ENCODE measurements at places on chromosomes 1 and 21. TPM values are rescaled to one million over a fixed set of nuclear protein-coding genes. Genes with fewer than 3 reads are reported as not detected.
A peak's percentile ranks its signal among the peaks of the same experiment; 100 is the strongest.

Gene ZYG11A
- total RNA-seq, result 0.75 TPM

- peak; percentile 49 for DNase-seq
Measured at GRCh38 chr1:44553771-44554170, 120.5 kb downstream of the TMEM53 start.

DNA sequence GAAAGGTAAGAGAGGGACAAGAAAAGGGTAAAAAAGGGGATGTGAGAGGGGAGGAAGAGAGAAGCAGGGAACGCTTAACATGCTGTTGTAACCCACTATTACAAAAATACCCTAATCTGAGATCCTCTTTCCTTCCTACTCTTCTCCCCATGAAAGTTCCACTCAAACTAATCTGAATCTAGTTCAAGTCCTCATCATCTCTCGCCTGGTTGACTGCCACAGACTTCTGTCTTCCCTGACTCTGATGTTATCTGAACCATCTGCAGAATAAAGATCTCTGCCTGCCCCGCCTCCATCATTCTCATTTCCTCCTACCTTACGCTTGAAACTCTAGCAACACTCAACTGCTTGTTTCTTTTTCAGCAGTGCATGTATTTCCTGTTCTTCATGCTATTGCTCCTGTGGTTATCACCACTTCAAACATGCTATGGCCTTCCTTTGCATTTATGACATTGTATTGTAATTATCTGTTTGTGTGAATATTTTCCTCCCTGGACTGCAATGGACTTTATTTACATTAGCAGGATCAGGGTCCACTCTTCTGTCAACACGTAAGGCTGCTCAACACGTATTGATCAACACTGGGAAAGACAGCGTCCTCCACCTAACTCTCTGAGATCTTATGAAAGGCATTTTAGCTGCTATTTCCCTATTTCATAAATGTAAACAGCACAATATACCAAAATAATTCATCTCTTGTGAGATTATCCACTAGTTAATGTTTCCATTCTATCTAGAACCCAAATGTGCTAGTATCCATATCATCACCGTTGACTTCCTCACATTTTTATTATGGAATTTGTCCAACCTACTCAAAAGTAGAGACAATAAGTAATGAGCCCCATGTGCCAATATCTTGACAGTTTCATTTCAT lies 215.5 kb upstream of the USP25 start:
- peak; percentile 4 for DNase-seq

GRCh38 chr1:39160703-39161102 lies 43.8 kb upstream of the MACF1 start:
- DNase-seq, result peak; percentile 47

- DNase-seq, result no peak
Measured at GRCh38 chr1:89112871-89113613, 12.9 kb downstream of the GBP2 start.

All from renal cortical epithelial cell (primary cell).